NCI-H774 (cell line): ENCODE measurements at places on chromosomes 5 and 9.

GRCh38 chr9:114056527-114056926, 21.6 kb downstream of the AMBP start:
- no peak for DNase-seq

DNA sequence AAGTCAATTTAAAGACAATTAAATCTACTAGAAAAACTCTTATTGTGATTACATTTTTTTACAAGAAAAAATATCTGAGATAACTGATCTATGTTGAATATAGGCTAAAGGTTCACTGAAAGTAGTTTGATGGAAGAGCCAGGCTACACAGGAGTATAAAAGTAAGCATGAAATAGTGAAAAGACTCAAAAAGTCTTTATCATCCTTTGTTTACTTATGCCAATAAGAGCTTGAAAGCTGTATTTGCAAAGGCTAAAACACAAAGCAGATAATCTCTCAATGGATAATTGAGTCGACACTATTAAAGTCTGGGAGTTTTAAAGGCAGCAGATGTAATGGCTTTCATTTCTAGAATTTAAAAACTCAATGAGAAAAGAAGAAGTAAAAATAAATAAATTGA, 42.0 kb downstream of the SSBP2 start:
- peak; percentile 54 for DNase-seq

DNA sequence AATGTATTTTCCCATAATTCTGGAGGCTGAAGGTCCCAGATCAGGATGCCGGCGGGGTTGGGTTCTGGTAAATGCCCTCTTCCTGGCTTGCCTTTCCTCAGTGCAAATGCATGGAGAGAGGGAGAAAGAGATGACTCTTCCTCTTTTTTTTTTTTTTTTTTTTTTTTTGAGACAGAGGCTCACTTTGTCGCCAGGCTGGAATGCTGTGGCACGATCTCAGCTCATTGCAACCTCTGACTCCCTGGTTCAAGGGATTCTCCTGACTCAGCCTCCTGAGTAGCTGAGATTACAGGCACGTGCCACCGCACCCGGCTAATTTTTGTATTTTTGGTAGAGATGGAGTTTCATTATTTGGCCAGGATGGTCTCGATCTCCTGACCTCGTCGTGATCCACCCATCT, 300.0 kb upstream of the TAS2R1 start:
- no peak for DNase-seq

DNA sequence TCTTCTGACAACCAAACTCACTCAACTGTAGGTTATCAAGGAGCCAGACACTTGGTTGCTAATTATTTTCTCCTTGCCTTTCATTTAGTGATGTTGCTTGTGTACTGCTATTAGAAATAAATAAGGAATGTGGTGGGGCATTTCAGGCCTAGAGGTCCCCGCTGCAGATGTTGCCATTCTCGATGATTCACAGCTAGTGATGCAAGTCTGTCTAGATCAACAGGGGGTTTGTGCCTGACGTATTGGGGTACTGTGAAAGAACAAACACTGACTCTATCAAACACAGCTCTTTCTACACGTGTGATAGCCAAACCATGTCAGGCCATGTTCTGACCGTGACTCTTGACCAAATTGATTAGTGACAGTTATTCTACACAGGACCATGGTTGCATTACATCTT, 144.7 kb downstream of the OSTF1 start:
- DNase-seq, result no peak

- DNase-seq, result no peak
Observed at GRCh38 chr9:124757616-124758015, 13.5 kb downstream of the NR6A1 start.

GRCh38 chr9:74444369-74444768, 52.8 kb upstream of the RORB start:
- no peak for DNase-seq

- DNase-seq, result no peak
Observed at GRCh38 chr5:88681211-88681803, 201.7 kb downstream of the MEF2C start.
